ENCODE measurements at places on chromosomes 13 and 19. TPM values are rescaled to one million over a fixed set of nuclear protein-coding genes. Genes with fewer than 3 reads are reported as not detected.
A peak's percentile ranks its signal among the peaks of the same experiment; 100 is the strongest.

Gene GJB6
- total RNA-seq: not detected

Gene C13orf42
- total RNA-seq: not detected

DNA sequence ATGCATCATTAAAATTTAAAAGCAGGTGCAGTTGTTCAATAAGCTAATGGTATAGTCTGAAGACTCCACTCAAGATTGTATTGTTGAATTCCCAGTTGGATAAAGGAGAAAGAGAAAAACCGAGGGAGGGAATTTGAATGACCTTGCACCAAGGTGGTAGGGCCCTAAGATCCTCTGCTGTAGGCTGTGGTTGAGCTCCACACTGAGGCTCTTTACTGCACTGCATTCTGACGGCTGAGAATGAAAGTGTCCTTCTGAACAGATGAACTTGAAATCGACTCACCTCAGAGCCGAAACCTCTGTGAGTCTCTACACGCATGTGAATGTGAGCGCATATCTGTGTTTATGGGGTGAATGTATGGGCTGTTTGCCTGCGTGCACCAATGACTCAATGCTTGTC lies 388.9 kb upstream of the DACH1 start:
- no peaks in the 10 kb centered on the region for H3K4me1 ChIP-seq
- H3K27me3 ChIP-seq: no peaks in the 10 kb centered on the region
- H3K36me3 ChIP-seq: no peaks in the 10 kb centered on the region
- no peak overlapping the region for H3K4me3 ChIP-seq
- no peak overlapping the region for H3K27ac ChIP-seq

DNA sequence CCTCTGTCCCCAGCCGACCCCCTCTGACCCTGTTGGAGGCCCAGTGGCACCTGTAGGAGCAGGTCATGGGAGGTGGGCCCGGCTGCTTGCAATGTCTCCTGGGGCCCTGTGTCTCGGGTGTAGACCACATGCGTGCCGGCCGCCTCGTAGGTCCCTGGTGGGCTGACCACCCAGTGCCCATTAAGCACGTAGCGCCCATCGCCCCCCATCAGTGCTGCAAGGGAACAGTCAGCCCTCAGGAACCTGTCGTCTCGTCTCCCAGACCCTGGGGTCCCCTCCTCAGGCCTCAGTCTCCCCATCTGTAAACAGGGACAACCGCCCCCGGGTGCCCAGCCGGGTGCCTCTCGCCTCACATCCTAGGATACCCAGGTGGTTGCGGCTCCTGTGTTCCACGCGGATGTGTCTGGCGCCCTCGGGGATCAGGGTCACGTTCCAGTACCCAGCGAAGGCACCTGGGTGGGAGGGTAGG lies 5.6 kb downstream of the ADAMTSL5 start:
- H3K27me3 ChIP-seq: peaks cover 55% of the 10 kb centered on the region
- no peaks in the 10 kb centered on the region for H3K36me3 ChIP-seq
- DNase-seq: no peak
- H3K4me1 ChIP-seq: peaks cover 18% of the 10 kb centered on the region
- peak overlapping the region; percentile 63 for H3K27ac ChIP-seq

- DNase-seq: no peak
- H3K27ac ChIP-seq: no peak overlapping the region
- H3K27me3 ChIP-seq: no peaks in the 10 kb centered on the region
- no peak overlapping the region for H3K4me3 ChIP-seq
These were observed 60.9 kb downstream of the FRY start for GRCh38 chr13:32092496-32092895.

Measured in transverse colon (tissue), 4 donors.